ENCODE measurements at places on chromosomes 5 and 9. TPM values are rescaled to one million over a fixed set of nuclear protein-coding genes. Genes with fewer than 3 reads are reported as not detected.
A peak's percentile ranks its signal among the peaks of the same experiment; 100 is the strongest.

Gene SLC34A1
- not detected for total RNA-seq

Gene ABCA1
- 43.0 TPM for total RNA-seq

Gene SLC25A2
- not detected for total RNA-seq

Gene PCDHB4
- 3.2 TPM for total RNA-seq

Gene NUTM2G
- total RNA-seq: not detected

Gene DOLK
- total RNA-seq: 17.8 TPM

Gene SLC36A2
- total RNA-seq: 0.30 TPM

Gene PAPPA
- total RNA-seq: 2.5 TPM

Gene FUBP3
- 47.6 TPM for total RNA-seq

DNA sequence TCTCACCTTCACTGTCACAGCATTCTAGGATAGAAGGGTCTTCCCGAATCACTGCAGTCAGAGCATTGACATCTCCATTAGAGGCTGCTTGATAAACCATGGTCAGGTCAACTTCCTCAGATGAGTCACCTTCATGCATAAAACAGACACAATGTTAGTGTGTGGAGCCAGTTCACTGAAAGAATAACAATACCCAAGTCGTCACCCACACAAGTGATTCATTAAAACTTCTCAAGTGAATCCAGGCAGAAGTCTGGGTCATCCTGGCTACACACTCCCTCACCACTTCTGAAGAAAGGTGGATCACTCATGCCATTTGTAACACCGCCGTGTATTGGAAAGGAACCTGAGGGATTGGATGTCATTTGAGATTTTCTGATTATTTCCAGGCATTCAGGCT lies 49.6 kb downstream of the ANKRD55 start:
- no peak for DNase-seq

GRCh38 chr9:107635101-107635802 lies 145.7 kb upstream of the KLF4 start:
- DNase-seq: no peak

GRCh38 chr5:38639377-38640358 lies 83.2 kb upstream of the LIFR start:
- no peak for DNase-seq

- no peak for DNase-seq
Measured at GRCh38 chr5:155024015-155024414, 10.5 kb downstream of the KIF4B start.

DNA sequence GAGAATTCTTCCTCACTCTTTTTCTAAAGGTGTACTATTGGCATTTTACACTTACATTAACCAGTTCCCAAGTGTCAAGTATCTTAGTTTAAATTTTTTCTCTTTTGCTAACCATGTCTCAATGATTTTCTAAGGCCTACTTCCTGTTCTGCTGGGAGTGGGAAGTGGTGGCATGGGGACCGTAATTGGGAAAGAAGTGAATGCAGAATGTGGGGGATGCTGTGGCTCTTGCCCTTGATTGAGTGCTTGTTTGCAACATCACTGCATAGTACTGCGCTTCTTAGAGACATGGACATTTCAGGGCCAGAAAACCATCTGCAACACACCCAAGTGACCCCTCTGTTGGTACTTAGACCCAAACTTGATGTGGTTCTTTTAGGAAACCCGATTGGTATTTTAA lies 32.8 kb downstream of the MRRF start:
- no peak for DNase-seq

DNA sequence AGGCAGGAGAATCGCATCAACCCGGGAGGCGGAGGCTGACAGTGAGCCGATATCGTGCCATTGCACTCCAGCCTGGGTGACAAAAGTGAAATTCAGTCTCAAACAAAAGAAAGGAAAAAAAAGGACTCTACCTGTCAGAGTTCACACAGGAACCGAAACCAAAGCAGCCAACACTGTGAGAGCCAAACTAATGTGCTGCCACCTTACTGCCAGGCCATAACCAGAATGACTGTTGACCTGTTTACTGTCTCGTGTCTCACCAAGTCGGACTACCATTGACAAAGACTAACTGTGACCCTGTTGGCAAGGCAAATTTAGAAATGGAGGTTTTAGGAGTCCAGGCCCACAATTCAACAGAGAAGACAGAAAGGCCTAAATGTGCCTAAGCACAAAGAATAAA lies 112.4 kb downstream of the ANXA2R start:
- no peak for DNase-seq

- DNase-seq: no peak
Measured at GRCh38 chr5:42596817-42597216, 159.8 kb upstream of the CCDC152 start.

DNA sequence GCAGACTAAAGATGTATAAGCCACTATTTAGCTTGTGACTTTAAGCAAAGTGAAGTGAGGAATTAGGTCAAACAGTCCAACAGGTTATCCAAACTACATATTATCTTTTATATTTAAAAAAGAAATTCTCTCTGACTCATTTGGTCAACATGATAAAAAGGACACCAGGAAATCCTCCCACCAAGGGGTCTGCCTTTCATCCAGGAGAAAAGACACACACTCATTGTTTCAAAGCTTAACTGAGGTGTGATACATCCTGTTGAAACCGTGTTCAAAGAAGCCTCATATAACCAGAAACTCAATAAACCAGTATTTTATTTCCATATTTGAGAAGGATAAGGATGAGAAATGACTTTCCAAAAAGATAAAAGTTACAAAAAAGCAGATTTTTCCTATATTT lies 417.1 kb downstream of the HCN1 start:
- DNase-seq: no peak

DNA sequence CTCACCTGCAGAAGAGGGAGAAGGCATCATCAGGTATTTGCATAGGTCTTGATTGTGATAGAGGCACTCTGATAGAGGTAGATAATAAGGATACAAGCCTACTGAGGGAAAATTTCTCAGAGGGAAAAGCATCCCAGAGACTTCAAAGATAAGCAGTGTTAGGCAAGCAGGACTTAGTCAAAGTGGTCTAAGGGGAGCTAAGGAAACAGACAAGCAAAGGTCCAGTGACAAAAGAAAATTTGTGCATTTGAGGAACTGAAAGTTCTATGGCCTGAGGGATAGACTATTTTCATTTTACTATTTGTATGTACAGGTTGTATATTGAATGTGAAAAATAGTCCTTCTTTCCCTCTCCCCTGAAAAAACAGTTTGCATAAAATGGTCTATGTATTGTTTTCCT lies 27.4 kb downstream of the OXCT1 start:
- DNase-seq: no peak

GRCh38 chr5:37722236-37723161 lies 117.3 kb downstream of the GDNF start:
- DNase-seq: no peak

DNA sequence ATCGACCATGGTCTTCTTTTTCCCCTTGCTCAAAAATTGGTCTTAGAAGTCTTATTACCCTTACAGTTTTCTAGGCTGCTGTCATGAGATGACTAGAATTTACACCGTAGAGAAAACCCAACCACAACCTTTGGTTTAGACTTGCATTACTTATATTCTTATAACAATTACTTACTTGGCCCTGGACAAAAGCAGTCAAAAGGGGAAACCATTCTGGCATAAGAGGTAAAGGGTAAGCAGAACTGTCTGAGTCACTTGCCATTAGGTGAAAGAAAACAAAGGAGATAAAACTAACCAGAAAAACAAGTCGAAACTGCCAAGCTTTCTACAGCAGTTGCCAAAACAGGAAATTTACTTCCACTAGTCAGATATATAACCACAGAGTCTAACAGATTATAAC lies 17.9 kb downstream of the TMEM245 start:
- DNase-seq: no peak

GRCh38 chr5:153896701-153897100 lies 142.0 kb downstream of the FAM114A2 start:
- peak; percentile 12 for DNase-seq

DNA sequence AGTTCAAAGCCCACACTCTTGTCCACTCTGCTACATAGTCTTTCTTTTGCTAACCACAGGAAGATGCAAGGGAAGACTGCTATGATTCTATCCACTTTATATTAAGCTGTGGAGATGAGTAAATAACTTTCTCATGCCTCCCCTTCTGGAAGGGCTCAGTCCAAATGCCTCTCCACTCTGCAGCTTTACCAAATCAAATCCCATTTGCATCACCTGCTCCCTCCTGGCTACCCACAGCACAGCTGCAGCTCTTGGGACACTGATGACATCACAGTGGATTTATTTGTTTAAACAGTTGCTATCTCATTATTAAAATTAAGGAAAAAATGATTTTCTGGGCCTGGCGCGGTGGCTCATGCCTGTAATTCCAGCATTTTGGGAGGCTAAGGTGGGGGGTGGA lies 1544.9 kb upstream of the WWC1 start:
- no peak for DNase-seq

DNA sequence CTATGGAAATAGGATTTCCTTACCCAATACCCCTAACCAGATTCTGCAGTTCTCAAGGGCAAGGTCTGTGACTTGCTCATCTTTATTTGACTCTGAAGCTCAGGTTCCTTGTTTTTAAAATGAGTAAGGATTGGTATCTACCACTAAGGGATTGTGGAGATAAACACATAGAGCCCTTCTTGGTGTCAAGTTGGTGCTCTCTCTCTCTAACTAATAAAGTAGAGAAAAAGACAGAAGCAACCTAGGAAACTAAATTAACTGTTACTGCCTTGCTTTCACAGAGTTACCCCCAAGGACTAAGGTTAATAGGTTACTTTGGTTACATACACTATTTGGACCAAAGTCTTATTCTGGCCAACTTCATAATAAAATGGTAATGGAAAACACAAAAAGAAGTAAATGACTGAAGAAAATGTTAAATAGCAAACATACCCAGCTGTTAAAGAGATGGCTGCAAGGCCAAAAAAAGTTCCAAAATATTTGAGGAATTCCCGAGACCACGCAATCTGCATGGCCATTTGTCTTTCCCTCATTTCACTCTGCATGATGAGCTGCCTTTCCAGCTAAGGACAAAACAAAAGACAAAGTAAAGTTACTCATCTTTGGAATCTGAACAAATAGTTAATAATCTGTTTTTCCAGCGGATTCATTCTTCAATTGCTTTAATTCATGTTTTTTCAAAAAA lies 21.8 kb upstream of the RLN1 start:
- DNase-seq: no peak

GRCh38 chr5:118791926-118792734 lies 196.2 kb downstream of the DTWD2 start:
- peak; percentile 91 for DNase-seq

Measured in spinal cord (tissue), 10 donors.